ENCODE measurements at places on chromosomes 11 and 22. TPM values are rescaled to one million over a fixed set of nuclear protein-coding genes. Genes with fewer than 3 reads are reported as not detected.
A peak's percentile ranks its signal among the peaks of the same experiment; 100 is the strongest.

DNA sequence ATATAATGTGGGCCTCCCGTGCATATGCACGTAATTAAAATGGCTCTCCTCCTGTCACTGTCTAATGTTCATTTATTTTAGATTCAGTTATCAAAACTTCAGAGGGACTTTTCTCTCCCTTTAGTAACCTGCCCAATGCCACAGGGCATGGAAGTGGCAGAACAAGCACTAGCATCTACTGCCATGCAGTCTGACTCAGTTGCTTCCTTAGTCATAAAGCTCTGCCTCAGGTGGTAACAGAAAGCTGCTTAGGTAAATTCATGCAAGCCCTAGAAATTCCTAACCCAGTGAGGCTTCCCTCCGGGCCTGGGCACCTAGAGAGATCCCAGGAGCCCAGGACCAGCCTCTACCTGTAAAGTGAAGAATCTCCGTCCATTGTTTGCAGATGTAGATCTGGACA is 8.9 kb downstream of the PRPF19 start:
- DNase-seq, result no peak

DNA sequence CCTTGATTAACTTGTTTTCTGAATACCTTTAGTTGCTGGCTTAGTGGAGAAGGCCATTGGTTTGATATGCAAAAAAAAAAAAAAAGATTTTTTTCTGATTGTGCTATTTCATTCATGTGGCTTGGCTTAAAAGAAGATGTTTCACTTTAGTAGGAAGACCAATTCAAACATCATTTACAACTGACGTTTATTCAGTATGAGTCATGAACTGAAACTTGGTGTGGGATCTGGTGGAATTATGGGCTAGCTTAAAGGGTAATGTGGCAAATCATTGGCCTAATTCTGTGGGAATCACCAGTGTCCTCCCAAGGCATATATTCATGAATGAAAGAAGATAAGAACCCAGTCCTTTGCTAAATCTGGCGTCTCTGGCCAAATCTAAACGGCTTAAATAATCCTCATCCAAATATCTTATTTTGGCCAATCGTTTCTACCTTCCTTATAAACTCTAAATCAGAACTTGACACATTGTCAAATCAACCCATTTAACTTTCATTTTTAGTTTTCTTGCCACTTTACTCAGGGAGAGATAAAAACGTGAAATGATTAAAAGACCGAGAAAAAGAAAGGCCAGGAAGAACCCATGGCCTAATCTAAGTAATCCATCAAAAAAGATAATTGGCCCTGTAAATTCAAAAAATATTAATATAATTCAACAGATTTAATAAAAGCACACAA is 77.0 kb downstream of the DDIAS start:
- DNase-seq, result no peak

DNA sequence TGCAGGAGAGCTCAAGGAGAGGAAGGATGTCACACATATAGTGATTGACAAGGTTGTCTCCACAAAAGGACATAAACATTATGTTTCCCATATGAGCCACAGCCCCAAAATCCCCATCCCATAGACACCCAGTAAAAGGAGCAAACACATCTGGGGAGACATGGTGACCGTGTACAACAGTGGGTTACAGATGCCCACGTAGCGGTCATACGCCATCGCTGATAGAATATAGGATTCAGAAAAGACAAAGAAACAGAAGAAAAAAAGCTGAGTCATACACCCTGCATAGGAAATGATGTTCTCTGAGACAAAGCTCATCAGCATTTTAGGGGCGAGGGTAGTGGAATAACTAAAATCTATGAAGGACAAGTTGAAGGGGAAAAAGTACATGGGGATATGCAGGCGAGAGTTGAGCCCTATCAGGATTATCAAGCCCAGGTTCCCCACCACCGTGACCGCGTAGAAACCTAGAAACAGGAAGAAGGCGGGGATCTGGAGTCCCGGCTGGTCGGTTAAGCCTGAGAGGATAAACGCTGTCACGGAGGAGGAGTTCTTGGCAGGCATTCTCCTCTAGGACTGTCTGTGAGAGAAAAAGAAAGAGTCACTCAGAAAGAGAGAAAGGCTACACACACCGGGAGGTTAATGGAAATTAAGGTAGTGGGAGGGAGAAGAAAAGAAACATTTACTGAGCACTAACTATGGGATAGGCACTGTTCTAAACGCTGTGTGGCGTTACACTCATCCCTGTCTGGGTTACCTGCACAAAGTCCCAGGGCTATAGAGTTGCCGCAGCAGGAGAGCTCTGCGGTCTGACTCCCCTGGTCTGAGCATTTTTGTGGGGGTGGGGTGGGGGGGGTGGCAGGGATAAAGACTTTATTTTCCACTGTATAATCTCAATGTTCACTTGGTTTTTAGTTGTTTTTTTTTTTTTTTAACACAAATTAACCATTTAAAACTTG is 36.1 kb upstream of the OR8B8 start:
- DNase-seq, result peak; percentile 37

DNA sequence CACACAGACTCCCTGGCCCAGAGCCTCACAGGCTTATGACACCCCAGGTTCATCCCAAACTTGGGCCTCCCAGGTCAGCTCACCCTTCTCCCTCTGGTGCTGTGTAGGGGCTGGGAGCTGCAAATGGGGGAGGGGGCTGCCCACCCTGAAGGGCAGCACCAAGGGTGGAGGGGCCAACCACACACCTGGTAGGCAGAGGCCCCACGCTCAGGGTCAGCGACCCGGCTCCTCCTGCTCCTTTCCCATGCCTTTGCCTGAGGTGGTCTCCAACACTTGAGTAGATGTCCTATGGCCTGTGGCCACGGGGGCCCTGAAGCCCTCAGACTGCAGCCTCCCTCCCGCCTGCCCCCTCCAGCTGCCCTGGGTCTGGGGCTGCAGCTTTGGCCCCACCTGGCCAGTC is 3.4 kb downstream of the DGCR6 start:
- DNase-seq, result no peak

DNA sequence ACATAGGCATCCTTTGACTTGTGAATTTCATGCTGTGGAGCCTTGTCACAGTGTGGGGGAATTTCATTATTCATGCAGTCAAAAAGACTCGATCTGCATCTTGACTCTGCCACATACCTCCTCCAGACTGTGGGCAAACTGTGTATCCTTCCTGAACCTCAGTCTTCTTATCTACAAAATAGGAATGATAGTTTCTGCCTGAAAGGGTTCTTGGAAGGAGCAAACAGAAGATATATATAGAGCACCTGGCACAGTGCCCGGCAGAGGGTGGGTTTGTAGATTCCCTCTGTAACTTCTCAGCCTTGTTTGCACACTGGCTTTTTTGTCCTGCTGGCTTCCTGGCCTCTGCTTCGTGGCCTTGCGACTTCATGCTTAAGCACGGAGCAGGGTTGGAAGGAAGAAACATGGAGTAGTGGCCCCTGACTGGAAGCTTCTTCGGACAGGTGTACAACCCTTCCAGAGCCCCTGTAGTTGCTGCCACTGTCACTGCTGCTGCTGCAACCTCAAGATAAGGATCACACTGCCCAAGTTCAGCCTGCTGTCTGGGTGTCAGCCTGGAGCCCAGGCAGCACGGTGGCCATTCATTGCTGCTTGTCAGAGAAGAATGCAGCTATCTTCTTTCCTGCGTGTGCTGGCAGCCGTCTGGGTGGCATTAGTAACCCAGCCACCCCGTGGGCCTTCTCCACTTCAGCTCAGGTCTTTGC is 106.4 kb downstream of the MICAL2 start:
- DNase-seq, result peak; percentile 57

DGCR6 gene
- total RNA-seq, result 8.3 TPM

MS4A15 gene
- total RNA-seq, result not detected
